A673 (cell line): ENCODE measurements at places on chromosomes 7 and 10.

- DNase-seq: no peak
Measured at GRCh38 chr10:79476645-79477044, 31.2 kb upstream of the ZCCHC24 start.

GRCh38 chr10:13346283-13347042 lies 1.6 kb downstream of the SEPHS1 start:
- DNase-seq: peak; percentile 63

- no peak for DNase-seq
Measured at GRCh38 chr7:106927536-106927935, 62.5 kb downstream of the PIK3CG start.

- peak; percentile 91 for DNase-seq
Measured at GRCh38 chr7:12728192-12728538, 40.7 kb downstream of the ARL4A start.

- DNase-seq: no peak
Measured at GRCh38 chr7:19709249-19709578, 377 bp upstream of the POLR1F start.

DNA sequence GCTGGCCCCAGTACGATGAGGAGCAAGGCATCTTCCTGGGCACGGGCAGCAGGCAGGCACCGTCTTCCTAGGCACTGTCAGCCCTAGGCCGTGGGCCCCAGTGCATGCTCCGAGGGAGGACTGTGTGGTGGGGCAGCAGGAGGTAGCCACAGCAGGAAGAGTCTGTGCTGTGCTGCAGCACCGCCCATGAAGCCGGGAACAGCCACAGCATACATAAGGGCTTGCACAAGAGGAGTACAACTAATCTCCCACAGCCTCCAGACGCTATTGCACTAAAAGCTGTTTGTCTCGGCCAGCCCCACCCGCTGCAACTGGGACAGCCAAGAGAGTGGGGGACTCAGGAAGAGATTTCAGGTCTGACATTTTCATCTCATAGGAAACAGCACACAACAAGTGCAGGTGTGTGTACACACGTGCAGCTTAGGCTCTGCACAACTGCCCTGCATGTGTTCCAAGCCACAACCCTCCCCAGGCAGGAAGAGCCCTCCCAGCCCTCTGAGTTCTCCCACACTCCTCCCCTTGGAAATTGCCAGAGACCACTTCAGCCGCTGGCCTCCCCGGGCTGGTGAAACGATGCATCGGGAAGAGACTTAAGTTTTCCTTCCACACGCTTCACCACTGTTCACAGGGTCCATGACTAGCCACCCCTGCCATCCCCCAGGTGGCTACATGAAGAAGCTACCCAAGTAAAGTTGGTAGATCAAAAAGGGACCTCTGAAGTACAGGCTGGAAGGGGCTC lies 88.1 kb upstream of the DDC start:
- no peak for DNase-seq

- DNase-seq: no peak
Measured at GRCh38 chr10:124447751-124448466, 1.9 kb downstream of the NKX1-2 start.
